ENCODE measurements at places on chromosomes 12 and 14.

GRCh38 chr14:61395115-61395725, 73.8 kb downstream of the PRKCH start:
- DNase-seq: no peak

GRCh38 chr12:28497889-28498411, 307.7 kb downstream of the CCDC91 start:
- no peak for DNase-seq

DNA sequence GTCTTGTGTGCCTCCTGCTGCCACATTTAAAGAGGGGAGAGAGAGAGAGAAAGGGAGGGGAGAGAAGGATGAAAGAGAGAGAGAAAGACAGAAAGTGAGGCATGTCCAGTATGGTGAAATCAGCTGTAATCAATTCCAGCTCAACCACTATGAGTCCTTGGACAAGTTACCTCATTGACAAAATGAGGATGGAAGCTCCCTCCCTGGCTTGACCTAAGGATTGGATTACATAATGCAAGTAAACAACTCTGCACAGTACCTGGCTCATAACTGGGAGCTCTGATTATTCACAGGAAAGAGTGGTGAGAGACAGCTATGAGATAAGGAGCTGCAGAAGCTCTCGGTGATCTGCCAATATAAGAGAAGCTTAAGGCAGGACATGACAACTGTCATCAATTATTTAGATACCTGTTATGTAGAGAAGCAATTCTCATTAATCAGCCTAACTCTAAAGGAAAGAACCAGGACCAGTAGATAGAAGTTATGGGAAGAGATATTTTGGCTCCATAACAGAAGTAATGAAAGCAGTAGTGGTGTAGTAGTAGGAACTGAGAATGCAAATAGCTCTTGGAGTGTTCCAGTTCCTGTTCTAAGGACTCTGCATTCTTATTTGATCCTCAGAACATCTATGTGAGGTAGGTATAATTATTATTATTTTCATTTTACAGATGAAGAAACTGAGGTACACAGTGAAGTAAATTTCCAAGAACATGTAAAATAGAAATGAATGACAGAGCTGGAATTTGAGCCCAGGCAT, 791.6 kb downstream of the DIO2 start:
- DNase-seq: no peak

- no peak for DNase-seq
Observed at GRCh38 chr12:87201598-87201997, 827.6 kb downstream of the C12orf50 start.

GRCh38 chr12:123529686-123530085, 3.8 kb downstream of the RILPL1 start:
- DNase-seq: no peak
